ENCODE measurements at places on chromosomes 2 and 18.

GRCh38 chr2:54629914-54630857 lies 93.3 kb upstream of the EML6 start:
- DNase-seq, result peak; percentile 86

DNA sequence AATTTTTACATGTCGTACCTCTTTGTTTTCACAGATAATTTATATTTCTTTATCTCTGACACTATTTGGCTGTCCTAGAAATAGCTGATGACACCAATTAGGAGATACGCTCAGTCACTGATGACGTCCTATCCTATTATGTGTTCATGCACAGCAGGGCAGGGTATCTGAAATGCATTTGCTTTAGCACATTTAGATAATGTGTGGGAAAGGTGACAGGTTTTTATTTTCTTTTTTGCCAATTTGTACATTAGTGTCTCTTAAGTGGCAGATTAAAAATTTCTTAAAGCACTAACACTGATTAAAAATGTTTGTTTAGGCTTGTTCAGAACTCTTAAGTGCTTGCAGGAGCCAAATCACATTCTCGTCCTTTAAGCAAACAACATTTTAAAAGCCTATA lies 39.7 kb downstream of the CDC42EP3 start:
- no peak for DNase-seq

DNA sequence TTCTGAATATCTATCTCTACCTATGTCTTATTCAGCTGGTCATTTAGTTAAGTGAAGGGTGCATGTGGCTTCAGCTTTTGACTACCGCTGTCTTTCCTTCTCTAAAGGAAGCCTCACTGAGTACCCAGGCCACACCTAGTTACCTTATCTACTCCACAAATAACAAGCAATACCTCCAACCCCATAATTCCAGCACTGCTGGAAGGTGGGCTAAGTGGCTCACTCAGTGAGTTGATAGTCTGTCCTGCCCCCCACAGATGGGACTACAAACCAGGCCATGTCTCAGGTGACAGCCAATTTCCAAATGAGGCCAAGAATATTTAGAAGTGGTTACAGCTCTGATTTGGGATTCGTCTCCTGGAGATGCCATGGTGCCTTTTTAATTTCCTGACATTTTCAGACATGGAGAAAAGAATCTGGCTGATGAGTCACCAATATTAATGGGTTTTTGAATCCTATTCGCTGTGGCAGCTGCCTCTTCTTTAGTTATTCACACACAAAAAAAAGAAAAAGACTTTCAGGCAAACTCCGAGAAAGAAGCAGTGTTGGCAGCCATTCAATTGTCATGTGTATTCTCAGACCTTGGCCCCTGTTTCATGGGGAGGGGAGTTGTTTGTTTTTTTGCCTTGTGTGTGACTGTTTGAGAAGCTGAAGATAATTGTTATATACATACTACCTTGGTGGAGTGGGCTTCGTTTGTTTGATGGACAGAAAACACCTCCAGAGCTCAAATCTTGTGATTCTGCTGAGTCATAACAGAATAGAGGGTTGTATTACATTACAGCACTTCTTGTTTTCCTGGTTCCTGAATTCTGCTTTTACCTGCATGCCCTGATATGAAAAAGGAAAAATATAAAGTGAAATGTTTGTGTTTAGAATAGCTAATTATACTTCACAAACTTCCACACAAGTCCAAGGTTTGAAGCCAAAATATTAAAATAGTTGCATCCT lies 64.2 kb downstream of the SCG2 start:
- no peak for DNase-seq

- no peak for DNase-seq
Measured at GRCh38 chr2:189046320-189046719, 72.1 kb downstream of the COL3A1 start.

DNA sequence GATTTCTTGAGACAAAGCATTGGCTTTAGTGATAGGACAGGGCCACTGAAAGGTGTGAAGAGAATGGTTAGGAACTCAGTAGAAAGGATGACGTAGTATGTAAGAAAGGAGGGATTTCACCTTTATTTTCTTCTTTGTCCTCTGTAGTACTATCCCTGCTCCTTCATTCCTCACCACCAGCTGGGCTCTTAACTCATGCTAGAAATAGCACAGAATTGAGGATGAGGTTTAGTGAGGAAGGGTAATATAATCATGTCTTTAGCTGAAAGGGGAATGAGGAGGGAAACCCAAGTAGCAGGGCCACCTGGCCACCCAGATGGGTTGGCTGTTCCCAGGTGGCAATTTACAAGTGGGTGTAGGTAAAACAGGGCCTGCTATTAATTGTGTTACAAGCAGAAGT lies 15.2 kb downstream of the ACVR2A start:
- DNase-seq, result no peak

DNA sequence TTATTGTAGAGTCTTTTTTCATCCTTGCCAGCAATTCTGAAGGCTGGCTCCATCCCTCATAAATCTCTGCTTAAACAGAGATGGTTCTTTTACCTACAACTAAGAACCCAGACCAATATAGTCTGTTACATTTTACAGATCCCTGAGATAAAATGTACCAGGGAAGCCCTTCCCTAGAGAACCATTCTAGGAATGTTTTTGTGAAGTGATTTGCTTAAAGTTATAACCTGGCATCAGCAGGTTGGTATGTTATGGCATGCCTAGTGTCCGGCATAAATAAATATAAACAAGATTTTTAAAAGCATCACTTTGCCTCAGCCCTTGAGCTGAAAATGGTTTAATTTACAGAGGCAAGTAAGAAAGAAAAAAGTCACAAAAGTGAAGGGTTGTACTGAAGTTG lies 18.5 kb upstream of the NPAS2 start:
- DNase-seq, result no peak

DNA sequence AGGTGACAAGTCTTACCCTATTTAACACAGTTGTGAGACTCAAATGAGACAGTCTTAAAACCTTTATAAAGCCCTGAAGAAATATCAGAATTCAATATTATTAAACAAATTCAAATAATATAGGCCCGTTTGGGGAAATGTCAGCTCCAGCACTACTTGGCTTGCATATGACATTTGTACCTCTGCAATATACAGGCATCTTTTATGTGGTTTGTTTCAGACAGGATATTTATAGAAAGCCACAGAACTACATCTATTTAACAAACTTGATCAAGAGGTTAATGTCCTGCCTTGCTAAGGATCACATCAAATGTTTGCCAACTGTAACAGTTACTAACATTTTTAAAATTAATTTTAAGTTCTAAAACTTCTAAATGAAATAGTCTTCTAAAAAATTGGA lies 3.2 kb upstream of the MREG start:
- no peak for DNase-seq

DNA sequence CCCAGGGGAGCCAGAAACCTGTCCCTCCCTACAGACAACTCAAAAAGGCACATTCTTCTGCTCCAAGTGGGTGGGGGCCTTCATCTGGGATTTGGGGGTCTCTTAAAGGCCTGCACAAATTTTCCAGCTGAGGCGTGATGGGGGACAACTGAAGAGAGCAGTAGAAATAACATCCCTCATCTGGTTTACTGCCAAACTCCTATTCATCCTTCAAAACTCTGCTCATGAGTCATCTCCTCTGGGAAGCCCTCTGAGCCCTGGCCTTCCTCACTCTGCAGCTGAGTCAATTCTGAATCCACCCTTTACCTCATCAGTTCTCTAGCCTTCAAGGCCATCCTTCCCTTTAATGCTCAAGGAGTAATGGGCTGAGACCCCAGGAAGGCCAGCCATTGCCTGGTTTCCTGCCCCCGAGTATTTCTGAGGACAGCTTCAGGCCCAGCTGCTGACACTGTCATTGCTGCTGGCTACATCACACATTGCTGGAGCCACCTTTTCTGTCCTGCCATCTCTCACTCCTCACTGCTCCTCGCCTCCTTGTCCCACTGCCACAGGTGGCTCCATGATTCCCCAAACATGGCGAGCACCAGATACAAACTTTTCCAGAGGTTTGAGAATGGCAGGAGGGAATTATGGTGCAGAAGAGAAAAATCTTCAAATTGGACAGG lies 32.2 kb upstream of the GLI2 start:
- DNase-seq, result no peak
